ENCODE measurements at places on chromosomes 11 and 22. TPM values are rescaled to one million over a fixed set of nuclear protein-coding genes. Genes with fewer than 3 reads are reported as not detected.
A peak's percentile ranks its signal among the peaks of the same experiment; 100 is the strongest.

- no peak for DNase-seq
Observed at GRCh38 chr11:103871923-103872551, 164.4 kb upstream of the DDI1 start.

DNA sequence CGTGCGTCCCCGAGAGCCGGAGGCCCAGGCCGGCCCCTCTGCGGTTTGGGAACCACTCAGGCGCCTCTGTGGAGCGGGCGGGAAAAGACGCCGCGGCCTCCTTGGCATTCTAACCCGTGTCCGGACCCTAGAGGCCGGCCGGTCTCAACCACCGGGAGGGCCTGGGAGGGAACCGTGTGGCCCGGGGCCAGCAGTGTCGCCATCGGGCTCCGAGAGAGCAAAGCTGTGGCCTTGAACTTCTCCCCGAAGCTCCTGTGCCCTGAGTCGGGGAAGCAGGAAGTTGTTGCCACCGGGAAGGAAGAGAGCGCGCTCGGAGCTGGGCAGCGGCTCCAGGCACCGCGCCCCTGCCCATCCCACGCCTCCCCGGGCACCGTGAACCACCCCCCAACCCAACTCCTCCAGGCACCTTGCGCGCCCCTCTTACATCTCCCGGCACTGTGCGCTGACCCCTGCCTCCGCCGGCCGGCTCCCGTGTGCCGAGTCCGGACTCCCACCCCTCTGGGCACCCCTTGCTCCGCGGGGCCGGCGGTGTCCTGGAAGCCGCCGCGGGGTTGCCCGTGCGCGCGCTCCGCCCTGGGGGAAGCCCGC, 80.0 kb upstream of the PPARA start:
- DNase-seq, result peak; percentile 92

DNA sequence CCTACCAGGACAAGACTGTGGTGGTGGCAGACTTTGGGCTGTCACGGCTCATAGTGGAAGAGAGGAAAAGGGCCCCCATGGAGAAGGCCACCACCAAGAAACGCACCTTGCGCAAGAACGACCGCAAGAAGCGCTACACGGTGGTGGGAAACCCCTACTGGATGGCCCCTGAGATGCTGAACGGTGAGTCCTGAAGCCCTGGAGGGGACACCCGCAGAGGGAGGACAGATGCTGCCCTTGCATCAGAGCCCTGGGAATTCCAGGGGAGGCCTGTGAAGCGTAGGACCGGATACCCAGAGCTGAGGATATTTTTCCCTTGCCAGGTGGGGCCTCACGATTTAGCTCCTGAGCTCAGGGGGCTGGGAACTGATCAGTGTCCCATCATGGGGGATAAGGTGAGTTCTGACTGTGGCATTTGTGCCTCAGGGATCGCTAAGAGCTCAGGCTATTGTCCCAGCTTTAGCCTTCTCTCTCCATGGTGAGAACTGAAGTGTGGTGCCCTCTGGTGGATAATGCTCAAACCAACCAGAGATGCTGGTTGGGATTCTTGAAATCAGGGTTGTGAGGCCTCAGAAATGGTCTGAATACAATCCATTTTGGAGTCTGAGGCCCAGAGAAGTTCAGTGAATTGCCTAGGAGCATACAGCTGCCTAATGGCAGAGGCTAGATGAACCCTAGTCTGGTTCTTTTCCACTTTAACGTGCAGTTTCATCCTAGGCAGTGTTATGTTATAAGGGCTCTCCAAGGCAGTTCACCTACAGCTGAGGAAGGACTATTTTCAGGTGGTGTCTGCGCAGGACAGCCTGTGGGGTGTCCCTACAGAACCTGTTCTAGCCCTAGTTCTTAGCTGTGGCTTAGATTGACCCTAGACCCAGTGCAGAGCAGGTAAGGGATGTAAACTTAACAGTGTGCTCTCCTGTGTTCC, 19.5 kb downstream of the PIK3IP1 start:
- DNase-seq, result no peak

- no peak for DNase-seq
Observed at GRCh38 chr11:4607096-4607495, 935 bp downstream of the TRIM68 start.

GRCh38 chr11:44743959-44744557, 17.3 kb downstream of the TSPAN18 start:
- no peak for DNase-seq

- DNase-seq, result peak; percentile 35
Observed at GRCh38 chr11:3222003-3222855, 3.6 kb upstream of the MRGPRG start.

DNA sequence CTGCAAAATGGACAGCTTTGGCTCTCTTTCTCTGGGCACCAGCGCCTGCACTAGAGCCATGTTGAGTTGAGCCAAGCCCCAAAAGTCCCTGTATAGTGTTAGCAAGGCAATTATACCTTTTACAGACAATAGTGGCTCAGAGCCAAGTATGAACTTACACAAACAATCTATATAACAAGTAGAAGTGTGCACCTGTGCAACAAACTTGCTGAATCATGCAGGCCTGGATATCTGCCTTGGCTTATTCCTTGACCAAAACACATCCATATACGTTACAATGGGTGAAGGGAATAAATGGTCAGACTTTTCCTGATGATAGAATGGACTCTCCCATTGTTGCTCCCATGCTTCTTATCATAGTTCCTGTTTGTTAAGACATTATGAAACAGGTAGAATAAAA, 3.8 kb upstream of the OR52I2 start:
- no peak for DNase-seq

GRCh38 chr11:66904981-66905521, 48.2 kb downstream of the LRFN4 start:
- no peak for DNase-seq

DNA sequence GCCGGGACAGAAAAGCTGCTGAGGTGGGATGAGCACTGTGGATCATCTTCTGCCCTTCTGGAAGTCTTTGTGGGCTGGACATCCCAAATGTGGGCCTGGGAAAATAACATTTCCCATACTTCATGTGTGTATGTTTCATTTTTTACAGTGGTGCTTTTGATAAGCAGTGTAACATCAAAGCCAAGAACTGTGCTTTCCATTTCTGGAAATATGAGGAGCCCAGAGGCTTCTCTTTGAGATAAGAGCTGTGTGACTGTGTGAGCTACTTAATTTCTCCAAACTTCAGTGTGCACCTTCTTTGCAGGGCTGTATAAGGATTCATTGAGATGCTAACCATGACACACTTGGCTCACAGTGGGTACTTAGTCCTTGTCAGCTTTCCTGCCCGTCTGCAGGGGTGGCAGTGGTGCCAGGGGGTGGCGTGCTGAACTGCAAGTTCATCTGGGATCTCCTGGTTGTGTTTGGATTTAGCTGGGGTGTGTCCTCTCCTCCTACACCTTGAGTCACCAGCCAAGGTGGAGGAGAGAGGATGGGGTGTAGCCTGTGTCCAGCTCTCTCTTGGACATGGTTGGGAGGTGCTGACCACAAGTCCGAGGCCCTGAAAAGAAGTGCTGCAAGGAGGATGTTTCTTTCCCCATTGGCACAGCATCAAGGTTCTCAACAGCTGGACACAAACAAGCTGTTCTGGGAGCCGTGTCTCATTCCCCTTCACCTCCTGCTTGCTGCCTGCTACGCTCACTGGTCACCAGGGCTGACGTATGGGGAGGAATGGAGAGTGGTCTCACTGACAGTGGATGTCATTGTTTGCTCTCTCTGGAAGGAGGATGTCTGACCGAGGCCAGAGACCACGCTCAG, 139.4 kb downstream of the TEAD1 start:
- DNase-seq, result no peak

- DNase-seq, result no peak
Observed at GRCh38 chr11:44747836-44748235, 21.1 kb downstream of the TSPAN18 start.

DNA sequence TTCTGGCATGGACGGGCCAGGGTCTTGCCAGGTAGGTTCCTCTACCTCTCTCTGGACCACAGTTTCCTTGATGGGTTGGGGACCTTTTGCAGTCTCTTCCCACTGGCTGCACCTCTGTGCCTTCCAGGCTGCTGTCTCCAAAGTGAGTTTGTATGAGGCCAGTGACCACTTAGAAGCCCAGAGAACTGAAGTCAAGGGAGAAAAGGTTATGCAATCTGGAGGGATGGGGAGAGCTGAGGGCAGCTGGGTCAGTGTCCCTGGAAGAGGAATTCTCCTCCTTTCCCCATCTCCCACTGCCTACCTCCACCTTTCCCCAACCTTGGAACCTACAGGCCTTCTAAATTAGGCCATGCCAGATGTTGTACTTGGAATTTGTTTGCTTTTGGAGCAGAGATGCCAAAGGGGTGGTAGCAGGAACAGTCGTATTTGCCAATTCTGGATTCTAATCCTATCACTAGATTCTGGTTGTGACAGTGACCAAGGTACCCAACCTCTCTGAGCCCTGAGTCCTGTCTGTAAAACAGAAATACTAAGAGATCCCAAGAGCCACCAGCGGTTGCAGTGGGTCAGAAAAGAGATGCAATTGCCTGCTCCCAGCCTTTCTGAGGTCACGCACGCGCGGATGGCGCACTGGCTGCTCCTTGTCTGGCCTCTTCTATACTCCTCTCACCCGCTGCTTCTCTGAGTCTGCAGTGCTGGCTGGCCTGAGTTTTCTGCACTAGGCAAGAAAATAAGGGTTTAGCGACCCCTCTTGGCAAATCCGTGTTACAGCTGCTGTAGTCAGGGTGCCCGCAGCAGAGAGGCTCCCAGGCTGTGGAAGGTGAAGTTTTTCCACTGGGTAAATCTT, 10.7 kb upstream of the ACCSL start:
- DNase-seq, result peak; percentile 89

GRCh38 chr11:28223994-28224393, 115.8 kb downstream of the METTL15 start:
- no peak for DNase-seq

DNA sequence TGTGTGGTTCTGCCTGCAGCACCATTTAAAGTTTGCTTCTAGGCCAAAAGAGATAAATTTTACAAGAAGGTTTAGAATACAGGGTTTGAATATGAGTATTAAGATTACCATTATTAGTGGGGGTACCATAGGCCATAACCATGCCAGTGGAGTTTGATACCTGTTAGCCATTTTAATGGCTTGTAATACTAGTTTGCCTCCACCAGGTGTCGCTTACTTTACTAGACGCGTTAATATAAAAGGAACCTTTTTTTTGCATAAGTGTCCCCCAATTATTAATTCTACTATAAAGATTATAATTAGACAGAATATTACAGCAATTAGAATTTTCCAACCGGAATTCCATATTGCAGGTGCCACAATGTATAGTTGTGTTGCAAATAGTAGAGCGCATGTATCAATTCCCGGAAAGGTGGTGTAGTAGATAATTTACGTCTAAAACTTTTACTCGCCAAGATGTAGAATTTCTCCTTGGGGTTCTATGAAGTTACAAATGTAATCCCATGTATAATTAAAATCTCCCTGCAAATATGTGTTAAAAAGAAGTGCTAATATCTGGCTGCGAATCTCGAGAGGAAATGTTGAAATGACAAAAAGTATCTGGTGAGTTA, 16.1 kb downstream of the MS4A6E start:
- DNase-seq, result no peak

DNA sequence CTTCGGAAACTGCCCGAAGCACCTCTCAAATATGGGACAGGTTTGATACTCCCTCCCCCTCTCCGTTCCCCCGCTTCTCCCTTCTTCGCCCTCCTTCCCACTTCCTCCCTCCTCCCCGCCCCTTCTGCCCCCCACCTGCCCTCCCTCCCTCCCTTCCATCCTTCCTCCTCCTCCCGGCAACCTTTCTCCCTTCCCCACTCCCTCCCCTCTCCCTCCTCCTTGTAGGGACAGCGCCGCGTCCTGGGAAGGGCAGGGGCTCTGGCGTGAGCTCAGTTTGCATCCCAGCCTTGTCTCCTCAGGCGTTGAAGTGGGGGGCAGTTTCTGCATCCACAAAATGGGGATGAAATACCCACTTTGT, 6.1 kb upstream of the NFAM1 start:
- DNase-seq, result no peak

- no peak for DNase-seq
Observed at GRCh38 chr11:47856186-47856585, 8.0 kb upstream of the NUP160 start.

DNA sequence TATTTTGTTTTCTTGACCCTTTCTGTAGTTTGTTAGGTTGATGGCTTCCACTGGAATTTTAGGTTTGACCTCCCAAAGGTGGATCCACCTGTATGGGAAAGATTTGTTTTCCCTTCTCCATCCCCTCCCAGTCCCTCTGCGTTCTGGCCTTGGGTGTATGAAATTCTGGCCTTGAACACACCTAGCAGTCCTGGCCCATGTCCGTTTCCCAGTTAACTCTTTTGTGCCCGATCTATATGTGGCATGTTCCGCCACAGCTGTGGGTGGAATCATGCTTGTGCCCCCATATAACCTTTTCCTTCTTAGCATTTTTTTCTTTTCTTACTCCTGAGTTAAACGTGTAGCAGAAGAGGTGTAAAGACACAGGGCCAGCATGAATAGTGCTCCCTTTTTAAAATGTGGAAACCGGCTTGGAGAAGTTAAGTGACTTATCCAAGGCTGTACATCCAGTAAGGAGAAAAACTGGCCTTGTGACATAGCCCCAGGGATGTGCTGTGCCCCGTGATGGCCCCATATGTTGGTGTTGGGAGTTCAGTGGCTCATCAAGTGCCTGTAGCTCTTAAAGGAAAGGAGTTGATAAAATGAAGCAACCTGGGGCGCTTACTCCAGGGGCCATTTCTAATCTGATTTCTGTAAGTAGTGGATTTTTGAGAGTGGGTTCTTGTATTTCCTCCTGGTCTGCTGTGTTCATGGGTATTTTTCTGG, 39.3 kb downstream of the ZNRF3 start:
- no peak for DNase-seq

GRCh38 chr22:45971408-45972028, 5.4 kb downstream of the WNT7B start:
- DNase-seq, result no peak

- no peak for DNase-seq
Observed at GRCh38 chr11:112516755-112517154, 256.1 kb upstream of the PLET1 start.

GRCh38 chr11:33670250-33671011, 30.2 kb downstream of the C11orf91 start:
- no peak for DNase-seq

Gene FOLR2
- total RNA-seq, result 27.1 TPM

Gene PNPLA5
- total RNA-seq, result not detected

Gene F2
- total RNA-seq, result 0.11 TPM

Gene OR6M1
- not detected for total RNA-seq

Gene MPEG1
- total RNA-seq, result 13.8 TPM

Gene OMP
- total RNA-seq, result not detected

Gene MUC2
- not detected for total RNA-seq

Gene SERPING1
- total RNA-seq, result 118 TPM

Gene PHOX2A
- not detected for total RNA-seq
